Mesothelial cell of epicardium (in vitro differentiated cells): ENCODE measurements at places on chromosomes 2 and 18.

DNA sequence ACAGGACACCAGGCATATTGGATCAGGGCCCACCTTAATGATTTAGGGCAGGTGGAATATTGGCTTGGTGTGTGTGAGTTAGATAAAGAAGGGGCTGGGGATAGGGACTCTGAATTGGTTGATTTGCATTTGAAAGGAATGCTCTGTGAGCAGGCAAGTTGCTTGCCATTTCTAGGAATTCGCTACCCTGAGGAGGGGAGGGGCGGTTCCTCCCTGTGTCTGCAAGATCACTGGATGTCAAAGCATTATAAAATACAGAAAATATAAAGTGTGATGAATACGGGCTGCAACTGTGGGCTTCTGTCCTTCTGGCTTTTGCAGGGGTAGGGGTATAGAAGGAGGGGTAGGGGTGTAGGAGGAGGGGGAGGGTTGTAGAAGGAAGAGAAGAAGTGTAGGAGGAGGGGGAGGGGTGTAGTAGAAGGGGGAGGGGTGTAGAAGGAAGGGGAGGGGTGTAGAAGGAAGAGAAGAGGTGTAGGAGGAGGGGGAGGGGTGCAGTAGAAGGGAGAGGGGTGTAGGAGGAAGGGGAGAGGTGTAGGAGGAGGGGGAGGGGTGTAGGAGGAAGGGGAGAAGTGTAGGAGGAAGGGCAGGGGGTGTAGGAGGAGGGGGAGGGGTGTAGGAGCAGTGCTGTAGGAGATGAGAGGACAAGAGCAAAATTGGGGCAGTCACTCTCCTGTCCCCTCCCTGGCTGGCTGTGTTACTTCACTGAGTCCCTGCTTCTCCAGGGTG lies 238.0 kb upstream of the COPS8 start:
- DNase-seq, result no peak

DNA sequence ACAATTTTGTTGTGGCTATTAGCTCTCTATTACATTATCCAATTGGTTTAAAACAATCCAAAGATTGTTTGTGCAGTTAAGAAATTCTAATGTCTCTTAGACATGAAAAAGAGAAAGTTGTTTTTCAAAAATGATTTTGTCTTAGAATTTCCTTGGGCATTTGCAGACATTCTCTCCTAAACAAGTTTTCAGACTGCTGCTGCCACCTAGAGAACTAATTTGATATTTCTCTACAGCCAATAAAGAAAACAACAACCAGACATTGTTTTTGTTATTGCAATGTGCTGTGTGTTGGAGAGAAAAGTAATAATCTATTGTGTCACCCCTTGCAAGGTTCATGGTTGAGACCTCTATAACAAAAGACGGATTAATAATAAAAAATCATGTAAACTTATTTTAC lies 119.0 kb upstream of the SYT4 start:
- no peak for DNase-seq

- DNase-seq, result peak; percentile 36
Measured at GRCh38 chr2:219297766-219298456, 11.3 kb downstream of the PTPRN start.

DNA sequence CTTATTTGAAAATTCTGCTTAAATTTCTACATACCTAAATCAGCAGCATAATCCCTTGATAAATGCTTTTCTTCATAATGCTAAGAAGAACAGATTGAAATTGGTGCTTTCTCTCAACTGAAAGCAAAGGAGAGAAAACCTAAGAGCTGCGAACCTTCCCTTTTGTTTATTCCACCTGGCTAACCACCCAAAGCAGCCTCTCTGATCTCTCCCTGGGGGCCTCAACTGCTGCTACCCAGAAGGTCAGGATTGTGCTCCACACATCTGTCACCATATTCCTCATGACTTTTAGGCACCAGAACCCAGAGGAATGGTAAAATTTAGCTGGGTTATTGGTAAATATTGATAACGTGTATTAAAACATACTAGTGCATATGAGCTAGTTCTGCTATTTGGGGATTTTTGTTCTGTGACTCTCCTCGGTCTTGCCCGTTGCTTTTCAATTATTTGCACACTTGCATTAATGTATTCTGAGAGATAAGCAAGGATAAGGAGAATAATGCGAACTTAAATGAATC lies 334.1 kb downstream of the RIT2 start:
- DNase-seq, result no peak

DNA sequence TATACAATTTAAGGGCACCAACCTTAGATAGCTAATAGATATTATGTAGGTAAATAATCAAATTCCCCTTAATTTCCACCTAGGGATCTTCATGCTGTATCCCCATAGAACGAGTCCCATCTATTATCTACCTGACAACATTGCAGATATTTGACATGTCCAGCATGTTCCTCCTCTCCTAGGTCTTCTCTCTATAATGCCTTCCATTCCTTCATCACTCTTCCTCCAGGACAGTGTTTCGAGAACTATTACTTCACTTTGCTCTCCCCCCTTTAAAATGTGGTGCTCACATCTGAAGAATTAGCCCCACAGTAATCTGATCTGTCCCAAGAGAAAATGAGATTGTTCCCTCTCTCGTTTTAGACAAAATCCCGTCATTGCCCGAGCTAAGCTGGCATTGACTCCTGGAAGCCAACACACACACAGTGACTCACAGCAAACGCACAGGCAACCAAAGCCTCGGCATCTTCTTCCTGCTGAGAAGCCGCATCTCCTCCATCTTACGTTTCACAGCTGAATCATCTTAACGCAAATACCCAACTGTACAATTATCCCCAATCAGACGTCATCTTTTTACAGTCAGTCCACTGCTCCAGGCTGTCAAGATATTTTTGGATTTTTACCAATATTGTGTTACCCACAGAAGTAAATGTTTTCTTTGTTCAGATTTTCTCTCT lies 162.9 kb upstream of the AGAP1 start:
- no peak for DNase-seq

DNA sequence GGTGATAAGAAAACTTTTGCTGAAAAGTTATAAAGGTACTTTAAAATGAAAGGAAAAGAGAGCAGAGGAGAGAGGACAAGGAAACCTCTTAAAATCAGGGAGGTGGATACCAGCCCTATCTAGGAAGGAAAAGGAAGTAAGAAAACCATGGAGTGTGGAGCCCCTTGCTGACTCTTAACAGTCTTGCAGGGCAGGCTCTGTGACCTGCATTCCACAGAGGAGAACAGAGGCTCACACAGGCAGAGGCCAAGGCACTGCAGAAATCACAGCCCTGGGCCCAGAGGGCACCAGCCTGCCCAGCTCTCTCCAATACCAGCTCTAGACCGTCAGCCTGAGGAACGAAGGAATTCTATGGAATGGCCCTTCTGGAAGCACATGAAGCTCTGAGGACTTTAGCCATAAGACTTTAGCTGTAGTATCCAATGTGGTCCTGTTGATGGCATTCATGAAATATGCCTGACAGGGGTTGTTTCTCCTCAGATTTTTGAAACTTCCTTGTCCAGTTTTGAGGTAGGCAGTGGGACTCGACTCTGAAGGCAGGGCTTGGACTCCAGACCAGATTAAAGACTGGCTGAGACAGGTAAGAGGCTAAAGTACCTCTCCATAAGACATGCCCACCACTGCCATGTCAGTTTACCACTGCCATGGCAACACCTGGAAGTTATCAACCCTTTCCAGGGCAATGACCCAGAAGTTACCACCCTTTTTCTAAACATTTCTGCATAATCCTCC lies 216.3 kb downstream of the ANAPC1 start:
- no peak for DNase-seq

- DNase-seq, result no peak
Measured at GRCh38 chr2:232073026-232073425, 111.5 kb downstream of the DIS3L2 start.

DNA sequence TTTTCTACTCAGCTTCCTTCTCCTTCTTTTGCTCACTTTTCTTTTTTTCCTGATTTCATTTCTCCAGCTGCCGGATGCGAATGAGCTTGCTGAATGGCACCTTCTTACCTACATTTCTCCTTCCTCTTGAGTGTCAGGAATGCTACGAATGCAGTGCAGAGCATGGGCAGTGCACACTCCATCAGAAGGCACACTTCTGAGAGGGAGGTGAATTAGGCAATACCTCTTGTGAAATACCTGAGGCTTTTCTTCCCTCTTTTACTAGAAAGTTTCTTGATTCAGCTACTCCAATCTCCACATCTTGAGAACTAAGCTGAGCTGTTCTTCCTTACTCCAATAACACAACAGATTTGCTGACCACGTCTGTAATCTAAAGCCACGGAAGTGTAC lies 51.1 kb downstream of the PLEKHM3 start:
- no peak for DNase-seq

DNA sequence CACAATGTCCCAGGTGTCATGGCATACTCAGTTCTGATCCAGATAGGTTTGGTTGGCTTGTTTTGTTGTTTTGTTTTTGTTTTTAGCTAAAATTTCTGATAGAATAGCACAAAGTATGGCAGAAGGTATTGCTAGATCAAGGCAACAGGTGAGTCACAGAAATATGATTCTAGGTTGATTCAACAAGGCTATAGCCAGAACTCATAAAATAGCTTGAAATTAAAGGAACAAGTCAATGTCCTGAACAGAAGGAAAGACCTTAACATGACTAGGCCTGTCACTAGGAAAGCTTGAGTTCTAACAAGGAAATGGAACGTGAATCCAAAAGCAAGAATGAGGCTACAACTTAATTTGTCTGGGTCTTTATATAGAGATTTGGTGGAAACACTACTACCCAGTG lies 157.1 kb downstream of the GALNT3 start:
- no peak for DNase-seq

DNA sequence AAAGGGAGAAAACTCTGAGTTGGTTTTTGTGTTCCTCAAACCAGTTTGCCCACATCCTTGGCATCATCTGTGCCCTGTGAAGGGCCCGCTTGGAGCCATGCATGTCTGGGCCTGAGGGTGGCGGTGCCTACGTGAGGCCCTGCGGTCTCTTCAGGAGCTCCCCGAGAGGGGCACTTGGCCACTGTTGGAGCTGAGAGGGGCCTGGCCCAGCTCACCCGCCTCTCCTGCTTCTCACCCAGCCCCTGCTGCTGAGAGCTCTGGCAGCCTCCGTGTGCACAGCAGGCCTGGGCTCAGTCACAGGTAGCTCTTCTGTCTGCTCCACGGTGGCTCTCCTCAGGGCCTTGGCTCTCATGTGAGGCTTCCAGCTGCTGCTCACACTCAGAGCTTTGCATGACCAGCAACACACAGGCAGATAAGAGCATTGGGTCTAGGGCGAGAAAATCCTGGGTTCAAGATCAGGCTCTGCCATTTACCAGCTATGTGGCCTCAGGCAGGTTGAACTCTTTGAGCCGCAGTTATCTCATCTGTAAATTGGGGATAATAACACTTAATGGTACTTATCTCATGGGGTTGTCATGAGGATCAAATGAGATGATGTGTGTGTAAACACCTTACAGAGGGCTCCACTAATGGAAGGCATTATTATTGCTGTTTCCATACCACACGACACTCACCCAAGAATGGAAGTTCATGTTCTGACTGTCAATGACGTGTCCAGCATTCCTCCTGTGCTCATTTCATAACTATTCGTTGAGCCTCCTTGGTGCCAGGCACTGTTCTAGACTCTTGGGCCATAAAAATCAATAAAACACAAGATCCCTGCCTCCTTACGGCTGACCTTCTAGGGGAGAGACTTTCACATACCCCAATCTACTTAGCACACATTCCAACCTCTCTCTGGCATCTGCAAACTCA lies 41.6 kb upstream of the PLB1 start:
- DNase-seq, result no peak

DNA sequence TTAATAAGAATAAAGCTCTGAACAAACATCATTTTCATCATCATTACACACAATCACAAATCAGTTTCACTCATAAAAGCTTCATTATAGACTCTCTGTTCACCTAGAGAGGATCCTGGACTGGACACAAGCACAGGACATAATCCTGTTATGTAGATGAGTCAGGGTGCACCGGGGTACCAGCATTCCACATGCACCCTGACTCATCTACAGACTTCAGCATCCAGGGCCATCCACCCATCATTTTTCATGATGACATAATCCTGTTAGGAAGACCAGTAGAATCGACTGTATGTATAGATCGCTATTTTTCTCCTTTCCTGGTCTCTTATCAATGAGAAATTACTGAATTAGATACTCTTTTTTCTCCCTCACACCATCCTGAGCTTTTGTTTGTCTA lies 73.7 kb upstream of the PIK3C3 start:
- no peak for DNase-seq

GRCh38 chr18:1846640-1847039 lies 724.7 kb downstream of the METTL4 start:
- no peak for DNase-seq

DNA sequence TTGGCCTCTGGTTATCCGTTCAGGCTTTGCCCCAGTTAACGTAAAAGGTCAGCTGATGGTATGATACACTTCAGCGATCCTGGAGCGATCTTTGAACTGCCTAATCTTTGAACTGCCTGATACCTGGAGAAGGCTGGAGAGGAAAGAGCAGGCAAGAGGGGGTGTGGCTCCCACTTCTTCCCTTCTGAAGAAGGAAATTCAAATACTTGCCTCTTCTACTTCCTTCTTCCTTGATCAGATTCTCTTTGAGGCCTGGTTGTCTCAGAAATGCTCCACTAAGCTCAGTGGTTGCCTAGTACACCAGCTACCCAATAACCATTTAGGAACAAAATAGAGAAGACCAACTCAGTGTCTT lies 619 bp downstream of the GALM start:
- DNase-seq, result no peak

DNA sequence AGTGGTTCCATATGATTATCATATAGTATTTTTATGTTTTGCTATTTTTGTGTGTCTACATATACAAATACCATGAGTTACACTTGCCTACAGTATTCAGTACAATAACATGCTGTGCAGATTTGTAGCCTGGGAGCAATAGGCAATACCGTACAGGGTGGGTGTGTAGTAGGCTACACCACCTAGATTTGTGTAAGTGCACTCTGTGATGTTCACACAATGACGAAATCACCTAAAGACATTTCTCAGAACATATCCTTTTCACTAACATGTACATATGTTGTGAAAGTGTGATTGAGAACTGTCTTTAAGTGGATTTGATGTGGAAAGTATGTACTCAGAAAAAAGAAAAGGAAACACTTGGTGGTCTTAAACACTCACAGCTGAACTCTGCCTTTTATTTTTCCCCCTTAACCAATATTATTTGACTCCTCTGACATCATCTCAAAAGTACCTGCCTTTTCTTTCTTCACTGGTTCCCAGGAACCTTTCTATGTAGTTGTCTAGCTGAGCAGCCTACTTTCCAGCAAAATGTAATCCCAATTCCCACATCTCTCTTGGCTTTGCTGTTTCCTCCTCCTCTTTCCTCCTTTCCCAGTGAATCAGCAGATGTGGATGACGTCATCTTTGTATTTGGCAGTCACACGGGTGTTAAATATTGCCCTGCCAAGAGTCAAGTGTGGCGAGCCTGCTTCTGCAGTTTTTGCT lies 47.7 kb downstream of the OSBPL6 start:
- no peak for DNase-seq
